ENCODE measurements at places on chromosomes 7 and 10.

GRCh38 chr10:21135023-21135931 is 238.2 kb upstream of the NEBL start:
- DNase-seq = no peak

- no peak for DNase-seq
These were observed 587.5 kb downstream of the PTPRN2 start for GRCh38 chr7:158000160-158000559.

DNA sequence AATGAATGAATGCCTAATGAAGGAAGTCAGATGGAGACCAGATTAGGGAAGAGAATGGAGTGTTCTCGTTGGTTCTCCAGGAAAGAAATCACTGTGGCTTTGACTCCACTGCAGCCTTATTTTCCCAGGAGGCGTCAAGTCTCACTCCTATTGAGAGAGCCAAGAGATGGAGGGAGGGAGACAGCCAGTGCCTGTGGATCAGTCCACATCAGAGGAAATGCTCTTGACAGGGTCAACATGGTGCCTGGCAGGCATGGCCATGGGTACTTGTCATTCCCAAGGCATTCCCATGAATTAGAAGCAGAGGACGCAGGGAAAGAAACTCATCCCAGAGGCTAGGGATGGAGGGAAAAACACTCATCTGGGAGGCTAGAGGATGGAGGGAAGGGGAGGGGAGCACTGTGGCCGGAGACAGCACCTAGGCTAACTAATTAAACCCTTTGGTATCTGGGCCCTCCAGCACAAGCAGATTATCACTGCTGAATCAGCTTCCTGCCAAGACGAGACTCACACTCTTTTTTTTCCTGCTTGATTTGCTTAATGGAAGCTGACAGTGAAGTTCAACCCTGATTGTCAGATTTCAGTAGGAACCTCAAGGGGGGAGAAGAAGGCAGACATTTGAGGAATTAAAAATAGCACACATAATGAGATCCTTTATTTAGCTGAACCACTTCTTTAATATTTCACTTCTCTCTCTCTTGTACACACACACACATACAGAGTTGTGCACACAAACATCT is 1233.2 kb upstream of the AUTS2 start:
- no peak for DNase-seq

- DNase-seq = no peak
These were observed 475.1 kb upstream of the FOXK1 start for GRCh38 chr7:4207011-4207410.

Measured in CD4-positive, alpha-beta T cell treated with Interleukin-6 at 100 ng/mL for 8 hours (primary cell).